ENCODE measurements at places on chromosomes 7 and 10.
A peak's percentile ranks its signal among the peaks of the same experiment; 100 is the strongest.

GRCh38 chr10:97542169-97543024 is 30.2 kb upstream of the ANKRD2 start:
- DNase-seq: no peak

GRCh38 chr10:73054286-73054685 is 42.4 kb downstream of the P4HA1 start:
- DNase-seq: no peak

DNA sequence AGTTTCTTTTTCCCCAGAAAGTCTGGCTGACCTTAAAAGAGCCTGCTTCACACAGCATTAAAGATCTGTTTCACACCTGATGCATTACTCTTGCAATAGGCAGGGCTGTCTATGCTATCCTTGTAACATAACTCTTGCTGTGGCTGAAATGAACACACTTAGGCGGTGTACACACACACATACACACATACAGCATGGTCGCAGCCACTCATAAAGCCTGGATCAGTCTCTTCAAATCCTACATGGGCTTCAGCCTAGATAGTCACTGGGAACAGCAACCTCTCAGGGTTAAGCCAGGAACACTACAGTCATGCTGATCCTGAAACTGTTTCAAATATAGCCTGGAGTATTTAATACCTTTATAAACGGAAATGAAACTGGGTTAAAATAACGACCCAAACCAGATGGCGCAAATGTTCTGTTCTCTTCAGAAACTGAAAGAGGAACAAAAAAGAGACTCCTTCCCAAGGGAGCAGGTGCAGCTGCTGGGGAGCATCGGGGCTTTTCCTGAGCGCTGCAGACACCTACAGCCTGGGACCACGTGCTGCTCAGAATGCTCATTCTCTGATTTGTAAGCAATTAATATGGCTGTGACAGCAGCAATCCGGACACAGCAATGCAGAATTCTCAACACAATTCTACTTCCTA is 61.0 kb upstream of the SFMBT2 start:
- DNase-seq: no peak

- no peak for DNase-seq
Measured at GRCh38 chr10:124722798-124723783, 21.1 kb downstream of the FAM53B start.

GRCh38 chr10:43806831-43807640 is 158.4 kb upstream of the ZNF32 start:
- DNase-seq: no peak

- peak; percentile 6 for DNase-seq
Measured at GRCh38 chr7:98930921-98931320, 52.6 kb downstream of the TRRAP start.
